ENCODE measurements at places on chromosomes 5 and 9.

DNA sequence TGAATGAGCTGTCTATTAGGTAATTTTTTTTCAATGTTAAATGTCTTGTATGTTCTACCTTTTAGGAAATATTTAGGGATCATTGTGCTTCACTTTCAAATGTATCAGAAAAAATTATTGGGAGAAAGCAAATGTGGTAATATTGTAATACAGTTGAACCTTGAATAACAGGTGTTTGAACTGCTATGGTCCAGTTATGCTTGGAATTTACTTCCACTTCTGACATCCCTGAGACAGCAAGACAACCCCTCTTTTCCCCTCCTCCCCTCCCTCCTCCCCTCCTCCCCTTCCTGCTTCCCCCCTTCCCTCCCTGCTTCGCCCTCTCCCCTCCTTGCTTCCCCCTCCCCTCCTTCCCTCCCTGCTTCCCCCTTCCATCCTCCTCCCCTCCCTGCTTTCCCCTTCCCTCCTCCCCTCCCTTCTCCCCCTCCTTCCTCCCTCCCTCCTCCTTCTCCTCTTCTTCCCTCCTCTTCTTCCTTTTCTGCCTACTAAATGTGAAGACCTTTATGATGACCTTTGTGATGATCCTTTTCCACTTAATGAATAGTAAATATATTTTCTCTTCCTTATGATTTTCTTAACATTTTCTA lies 146.6 kb downstream of the FGF1 start:
- DNase-seq, result no peak

DNA sequence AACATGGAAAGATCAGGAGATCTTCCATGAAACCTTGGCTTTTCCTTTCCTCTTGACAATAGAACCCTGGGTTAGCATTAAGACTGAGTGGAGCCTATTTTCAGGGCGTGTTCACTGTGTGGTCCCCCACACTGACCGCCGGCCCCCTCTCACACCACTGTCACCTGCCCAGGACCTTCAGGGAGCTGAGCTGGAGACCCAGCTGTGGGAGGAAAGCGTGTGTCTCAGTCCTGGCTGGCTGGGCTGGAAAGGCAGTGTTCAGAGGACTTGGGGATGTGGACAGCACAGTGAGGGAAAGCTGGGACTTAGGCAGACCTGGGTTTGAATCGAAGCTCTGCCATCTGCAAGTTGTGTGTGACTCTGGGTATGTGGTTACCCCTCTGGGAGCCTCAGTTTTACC lies 268.1 kb downstream of the NSG2 start:
- DNase-seq, result no peak

- no peak for DNase-seq
Observed at GRCh38 chr5:143403334-143403592, 223 bp downstream of the NR3C1 start.

DNA sequence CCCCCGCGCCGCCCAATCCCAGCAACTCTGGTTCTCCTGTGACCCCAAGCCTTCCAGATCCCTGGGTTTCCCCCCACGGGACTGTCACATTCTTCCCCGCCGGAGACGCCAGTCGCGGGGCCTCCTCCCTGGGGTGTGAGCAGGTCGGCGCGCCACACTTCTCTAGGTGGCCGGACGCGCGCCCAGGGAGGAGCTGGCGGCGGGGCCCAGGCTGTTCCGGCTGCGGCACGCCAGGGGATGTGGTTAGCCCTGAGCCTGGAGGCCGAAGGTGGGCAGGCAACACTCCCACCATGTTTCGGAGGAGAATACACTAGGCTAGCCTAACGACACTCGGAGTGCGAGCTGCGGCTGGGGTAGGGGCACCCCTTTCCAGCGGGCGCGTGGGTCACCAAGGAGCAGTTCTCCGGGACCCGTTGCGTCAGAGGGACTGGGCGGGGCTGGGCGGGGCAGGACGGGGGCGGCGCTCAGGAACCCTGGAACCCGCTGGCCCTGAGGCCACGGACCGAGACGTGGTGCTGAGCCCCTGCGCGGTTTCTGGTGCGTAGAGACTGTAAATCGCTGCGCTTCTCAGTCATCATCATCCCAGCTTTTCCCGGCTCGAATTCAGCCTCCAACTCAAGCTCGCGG lies at the start of gene SLC27A6:
TSS of gene SLC27A6 (plus strand) at position 478 of the 627 bp plus-strand sequence. CDS start 650 bp downstream, outside the sequence.
- no peak for DNase-seq

All from T-cell (primary cell).